ENCODE measurements at places on chromosomes 12 and 14.
A peak's percentile ranks its signal among the peaks of the same experiment; 100 is the strongest.

- no peak for DNase-seq
These were observed 63.8 kb downstream of the CPSF2 start for GRCh38 chr14:92185559-92185958.

GRCh38 chr14:57939084-57939483 lies 73.2 kb upstream of the SLC35F4 start:
- DNase-seq, result no peak

- DNase-seq, result no peak
These were observed 50.5 kb downstream of the TRAF3 start for GRCh38 chr14:102827716-102828115.

DNA sequence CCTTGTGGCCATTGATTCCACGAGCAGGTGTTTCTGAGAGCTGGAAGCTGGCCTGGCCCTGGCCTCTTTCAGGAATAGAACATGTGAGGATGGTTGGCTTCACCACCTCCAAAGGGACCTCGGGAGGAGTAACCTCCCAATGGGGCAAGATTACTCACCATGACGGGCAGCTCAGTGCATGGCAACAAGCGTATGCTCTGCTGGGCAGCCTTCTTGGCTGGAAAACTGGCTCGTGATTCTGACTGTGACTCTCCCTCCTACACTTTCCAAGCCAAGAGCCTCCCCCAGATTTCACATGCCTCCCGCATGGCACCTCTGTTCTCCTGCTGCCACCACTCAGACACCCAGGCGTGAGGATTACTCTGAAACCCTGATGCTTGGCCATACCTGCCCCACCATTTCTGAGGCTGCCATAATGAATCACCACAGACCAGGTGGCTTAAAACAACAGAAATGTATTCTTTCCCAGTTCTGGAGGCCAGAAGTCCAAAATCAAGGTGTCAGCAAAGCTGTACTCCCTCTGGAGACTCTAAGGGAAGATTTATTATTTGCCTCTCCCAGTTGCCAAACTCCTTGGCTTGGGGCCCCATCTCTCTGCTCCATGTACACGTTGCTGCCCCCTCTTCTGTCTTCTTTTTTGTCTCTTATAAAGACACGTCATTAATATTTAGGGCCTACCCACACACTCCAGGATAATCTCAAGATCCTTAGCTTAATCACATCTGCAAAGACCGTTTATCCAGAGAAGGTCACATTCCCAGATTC lies 215.9 kb downstream of the CHST11 start:
- DNase-seq, result no peak

DNA sequence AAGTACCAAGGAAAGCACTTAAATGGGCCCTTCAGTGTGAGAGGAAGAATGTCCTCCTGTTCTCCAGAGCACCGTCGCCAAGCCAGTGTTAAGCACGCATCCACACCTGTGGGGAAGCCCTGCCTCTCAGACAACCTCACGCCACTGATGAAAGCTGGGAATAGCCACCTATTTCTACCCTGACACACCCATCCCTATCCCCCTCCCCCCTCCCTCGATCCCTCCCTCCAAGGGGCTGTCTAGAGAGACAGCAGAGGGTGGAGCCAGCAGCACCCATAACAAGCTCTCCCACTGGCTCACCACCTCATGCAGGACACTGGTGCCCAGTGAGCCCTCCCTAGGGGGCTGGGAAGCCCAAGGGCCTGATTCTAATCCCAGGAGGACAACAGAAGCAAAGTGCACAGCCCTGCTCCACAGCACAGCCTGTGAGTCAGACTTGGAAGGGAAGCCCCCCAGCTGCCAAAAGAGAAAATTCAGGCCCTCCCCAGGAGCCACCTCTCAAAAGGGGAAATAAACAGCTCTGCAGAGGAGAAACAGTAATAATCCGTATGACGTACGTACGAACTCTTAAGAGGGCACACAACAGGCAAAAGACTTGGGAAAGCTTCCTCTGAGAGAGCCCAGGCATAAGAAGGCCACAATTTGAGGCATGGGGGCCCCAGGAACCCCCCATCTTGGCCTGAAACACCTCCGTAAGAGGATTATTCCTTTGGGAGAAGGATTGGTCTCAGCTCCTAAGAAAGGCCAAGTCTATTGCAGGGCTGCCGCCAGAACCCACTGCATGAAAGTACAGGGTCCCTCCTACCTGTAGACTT lies 7.8 kb downstream of the PITPNM2 start:
- peak; percentile 28 for DNase-seq

GRCh38 chr12:47234576-47235141 lies 154.9 kb upstream of the AMIGO2 start:
- no peak for DNase-seq

DNA sequence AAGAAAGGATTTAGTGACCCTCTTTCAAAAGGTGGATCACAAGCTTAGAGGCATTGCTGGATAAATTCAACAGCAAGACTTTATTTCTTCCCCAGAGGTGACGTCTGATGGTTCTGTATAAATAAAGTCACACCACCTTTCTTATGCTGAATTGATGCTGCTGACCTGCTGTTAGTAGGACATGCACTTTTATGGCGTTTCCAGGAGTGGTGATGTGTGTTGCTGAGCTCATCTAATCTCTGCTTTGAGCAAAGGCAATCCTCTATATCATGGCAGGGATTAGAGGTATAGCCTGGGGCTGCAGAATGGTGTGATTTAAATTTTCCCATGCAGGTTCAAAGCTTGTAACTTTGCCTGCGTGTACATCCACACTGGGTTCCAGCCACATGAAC lies 94.9 kb downstream of the ETV6 start:
- DNase-seq, result no peak

- no peak for DNase-seq
These were observed 224.3 kb downstream of the SLC41A2 start for GRCh38 chr12:104733717-104734175.

DNA sequence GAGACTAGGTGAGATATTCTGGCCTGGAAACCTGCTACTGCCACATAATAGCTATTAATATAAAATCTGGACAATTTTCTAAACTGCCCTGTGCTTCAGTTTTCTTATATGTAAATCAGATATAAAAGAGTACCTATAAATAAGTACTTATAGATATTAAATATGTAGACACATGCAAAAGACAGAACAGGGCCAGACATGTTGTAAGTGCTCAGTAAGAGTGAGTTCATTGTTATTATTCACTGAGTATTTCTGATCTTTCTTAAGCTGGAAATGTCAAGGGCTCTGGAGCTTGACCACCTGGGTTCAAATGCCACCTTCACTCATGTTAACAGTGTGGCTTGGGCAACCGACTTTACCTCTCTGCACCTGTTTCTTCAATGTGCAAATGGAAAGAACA lies 179.8 kb downstream of the GALC start:
- DNase-seq, result no peak

DNA sequence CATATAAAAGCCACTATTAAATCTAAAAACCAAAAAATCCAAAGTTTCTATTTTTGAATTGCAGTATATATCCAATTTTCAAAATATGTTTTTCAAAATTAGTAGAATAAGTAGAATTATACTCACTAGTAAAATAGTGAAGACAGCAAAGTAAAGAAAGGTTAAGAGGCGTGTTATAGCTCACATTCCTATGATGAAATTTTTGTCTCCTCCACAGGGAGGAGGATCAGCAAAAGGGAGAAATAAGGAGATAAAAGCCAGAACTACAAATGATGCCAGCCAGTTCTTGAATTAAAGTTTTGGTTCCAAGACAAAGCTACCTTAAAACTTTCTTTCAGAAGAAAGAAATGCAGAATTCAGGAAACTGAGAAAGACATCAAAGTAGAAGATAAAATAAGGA lies 50.0 kb downstream of the C2CD5 start:
- no peak for DNase-seq

DNA sequence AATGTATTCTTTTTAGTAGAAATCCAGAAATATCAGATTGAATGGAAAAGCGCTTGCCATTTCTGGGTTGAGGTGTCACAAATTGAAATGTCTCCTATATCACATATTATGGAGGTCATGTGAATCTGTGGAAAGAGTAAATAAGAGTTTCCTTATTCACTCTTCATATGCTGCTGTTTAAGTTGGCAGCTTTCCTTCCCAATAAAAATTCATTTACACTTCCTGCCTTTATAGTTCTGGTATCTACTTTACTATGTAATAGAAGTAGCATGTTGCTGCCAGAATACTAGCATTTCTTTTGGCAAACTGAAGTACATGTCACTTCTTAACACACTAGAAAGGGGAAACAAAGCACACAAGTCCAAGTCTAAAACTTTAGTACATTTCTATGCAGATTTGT lies 60.8 kb downstream of the SDR9C7 start:
- no peak for DNase-seq

- DNase-seq, result no peak
These were observed 458.3 kb downstream of the ETNK1 start for GRCh38 chr12:23083267-23083666.

DNA sequence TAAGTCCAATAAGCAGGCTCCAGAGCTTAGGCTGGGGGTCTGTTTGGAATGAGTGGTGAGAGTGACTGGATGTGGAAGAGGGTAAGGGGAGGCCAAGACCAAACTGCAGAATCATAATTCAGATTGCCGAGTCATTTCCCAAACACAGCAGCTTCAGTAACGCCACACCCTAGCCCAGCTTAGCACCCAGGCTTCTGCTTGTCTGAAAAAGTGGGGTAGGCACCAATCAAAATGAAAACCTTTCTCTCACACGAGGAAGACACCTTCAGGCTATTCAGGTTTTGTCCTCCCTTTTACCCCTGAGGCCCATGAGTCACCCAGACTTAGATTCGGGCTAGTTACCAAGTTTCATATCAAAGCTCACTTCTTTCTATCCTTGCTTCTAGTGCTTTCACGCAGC lies 306.1 kb downstream of the DAD1 start:
- DNase-seq, result no peak

- DNase-seq, result no peak
These were observed 16.2 kb downstream of the ESRRB start for GRCh38 chr14:76391981-76392690.

GRCh38 chr14:64951724-64952123 lies 9.2 kb upstream of the GPX2 start:
- no peak for DNase-seq

DNA sequence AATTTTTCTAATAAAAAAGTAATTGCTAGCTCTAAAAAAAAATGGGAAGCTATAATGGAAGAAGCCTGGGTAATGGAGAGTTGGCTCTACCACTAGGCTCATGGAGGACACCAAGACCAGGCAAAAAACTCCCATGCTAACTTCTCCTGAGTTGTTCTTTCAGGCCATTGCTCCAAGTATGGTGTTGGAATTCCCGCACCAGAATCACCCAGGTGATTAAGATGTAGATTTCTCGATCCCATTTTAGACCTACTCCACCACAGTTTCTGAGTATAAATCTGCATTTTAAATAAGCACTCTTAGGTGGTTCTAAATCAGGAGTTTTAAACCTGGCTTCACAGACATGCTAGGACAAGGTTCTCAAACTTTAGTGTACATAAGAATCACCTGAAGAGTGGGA lies 221.0 kb downstream of the EMP1 start:
- DNase-seq, result no peak

DNA sequence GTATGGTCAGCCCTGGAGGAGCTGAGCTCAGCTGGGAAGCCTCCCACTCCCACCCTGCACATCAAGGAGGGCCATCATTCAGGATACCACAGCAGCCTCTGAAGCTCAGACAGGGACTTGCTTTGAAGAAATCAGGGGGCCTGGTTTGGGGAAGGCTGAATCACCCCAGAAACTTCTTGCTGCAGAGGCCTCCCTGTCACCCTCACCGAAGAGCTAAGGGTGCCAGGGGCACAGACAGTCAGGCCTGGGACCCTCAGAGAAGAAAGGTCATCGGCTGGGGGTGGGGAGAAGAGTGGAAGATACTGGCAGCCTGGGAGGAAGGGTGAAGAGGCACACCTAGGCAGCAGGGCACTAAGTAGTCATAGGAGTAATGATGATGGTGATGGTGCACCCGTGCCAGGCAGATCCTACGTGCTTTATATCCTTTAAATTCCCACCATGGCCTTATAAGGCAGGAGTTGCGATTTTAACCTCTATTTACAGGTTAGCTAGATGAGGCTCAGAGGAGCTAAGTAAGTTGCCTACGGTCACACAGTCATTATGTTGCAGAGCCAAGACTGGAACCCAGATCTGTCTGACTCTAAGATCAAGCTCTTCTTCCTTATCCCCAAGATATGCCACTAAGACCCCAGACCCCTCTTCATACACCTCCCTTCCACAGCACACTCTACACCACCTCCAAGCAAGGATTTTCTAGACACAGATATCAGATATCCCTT lies 28.5 kb upstream of the PNMA1 start:
- DNase-seq, result no peak

DNA sequence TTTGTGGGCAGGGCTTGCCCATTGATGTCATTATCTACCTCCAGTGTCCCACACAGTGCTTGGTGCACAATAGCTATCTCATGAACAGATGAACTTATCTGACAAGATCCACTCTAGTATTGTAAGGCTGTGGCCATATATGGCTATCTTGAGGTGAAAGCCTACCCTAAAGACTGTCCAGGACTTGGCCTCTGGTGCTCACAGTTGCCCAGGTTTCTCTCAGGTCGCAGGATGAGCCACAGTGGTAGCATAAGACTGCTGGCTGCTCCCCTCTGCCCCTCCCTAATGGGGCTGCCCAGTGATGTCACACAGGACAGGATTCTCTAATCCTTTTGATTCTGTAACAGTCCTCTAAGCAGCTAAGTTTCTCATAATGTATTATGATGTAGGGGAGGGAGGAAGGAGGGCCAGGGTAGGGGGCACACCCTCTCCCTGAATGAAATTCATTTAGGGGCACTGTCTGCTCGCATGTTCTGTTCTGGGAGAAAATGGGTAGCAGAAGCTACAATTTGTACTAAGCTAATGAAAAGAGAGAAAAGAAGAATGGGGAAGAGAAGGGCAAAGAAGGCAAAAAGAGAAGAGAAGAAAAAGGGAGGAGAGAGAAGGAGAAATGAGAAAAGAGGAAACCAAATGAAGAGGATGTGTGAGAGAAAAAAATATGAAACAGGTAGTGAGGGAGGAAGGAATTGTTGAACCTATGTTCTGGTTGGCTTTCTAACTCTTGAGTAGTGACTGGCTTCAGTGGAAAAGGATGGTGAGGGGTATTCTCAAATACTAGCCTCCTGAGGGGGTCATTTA lies 3.4 kb upstream of the PPM1A start:
- DNase-seq, result no peak

- DNase-seq, result no peak
These were observed 37.5 kb downstream of the KCNA1 start for GRCh38 chr12:4947253-4947652.

All from CD4-positive, alpha-beta T cell treated with Interleukin-15 for 1 hour (primary cell).